ENCODE measurements at places on chromosomes 5 and 9.

- no peaks in the 10 kb centered on the region for H3K27me3 ChIP-seq
- no peak overlapping the region for H3K4me3 ChIP-seq
- H3K36me3 ChIP-seq = peaks cover 2% of the 10 kb centered on the region
- DNase-seq = no peak
- H3K27ac ChIP-seq = peak overlapping the region; percentile 98
Observed at GRCh38 chr5:96718635-96719077, 56.5 kb downstream of the CAST start.

- no peak overlapping the region for H3K27ac ChIP-seq
- no peaks in the 10 kb centered on the region for H3K36me3 ChIP-seq
- no peak for DNase-seq
- no peaks in the 10 kb centered on the region for H3K4me1 ChIP-seq
Observed at GRCh38 chr5:155406815-155407214, 393.3 kb downstream of the KIF4B start.

DNA sequence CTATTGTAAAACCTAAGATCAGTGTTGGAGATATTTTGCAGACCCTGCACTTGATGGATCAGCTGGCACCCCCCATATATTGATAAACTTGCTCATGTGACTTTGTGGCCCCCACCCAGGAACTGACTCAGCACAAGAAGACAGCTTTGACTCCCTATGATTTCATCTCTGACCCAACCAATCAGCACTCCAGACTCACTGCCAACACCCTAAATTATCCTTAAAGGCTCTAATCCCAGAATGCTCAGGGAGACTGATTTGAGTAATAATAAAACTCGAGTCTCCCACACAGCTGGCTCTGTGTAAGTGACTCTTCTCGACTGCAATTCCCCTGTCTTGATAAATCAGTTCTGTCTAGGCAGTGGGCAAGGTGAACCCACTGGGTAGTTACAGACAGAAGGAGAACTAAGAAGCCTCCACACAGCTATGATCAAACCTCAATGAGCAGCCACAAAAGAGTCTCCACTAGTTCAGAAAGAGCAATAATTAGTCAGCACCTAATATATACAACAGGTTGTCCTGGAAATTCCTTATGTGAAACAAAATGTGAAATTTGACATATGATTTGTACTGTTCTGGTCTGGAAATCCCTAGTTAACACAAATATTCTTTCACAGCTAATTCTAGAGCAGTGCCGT lies 52.2 kb downstream of the ACTL7B start:
- H3K27me3 ChIP-seq = no peaks in the 10 kb centered on the region
- DNase-seq = no peak
- no peak overlapping the region for H3K27ac ChIP-seq
- H3K4me1 ChIP-seq = no peaks in the 10 kb centered on the region

DNA sequence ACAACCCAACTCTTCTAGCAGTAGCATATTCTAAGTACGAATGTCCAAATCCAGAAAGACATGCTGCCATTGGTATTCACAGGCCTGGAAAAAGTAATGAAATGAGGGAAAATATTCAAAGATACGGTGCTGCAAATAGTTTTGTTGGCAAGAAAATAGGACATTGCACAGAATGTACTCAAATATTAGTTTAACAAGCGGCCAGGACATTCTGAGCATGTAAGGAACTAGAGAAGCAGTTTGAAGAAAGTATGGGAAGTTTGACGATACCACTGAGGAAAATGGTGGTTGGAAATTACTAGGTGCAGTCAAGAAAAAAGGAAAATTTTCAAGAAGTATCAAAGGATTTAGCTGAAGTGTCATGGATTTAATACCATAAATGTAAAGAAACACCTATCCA lies 468.0 kb upstream of the GRIN3A start:
- no peak overlapping the region for H3K27ac ChIP-seq
- no peaks in the 10 kb centered on the region for H3K4me1 ChIP-seq
- no peak for DNase-seq
- H3K36me3 ChIP-seq = no peaks in the 10 kb centered on the region

DNA sequence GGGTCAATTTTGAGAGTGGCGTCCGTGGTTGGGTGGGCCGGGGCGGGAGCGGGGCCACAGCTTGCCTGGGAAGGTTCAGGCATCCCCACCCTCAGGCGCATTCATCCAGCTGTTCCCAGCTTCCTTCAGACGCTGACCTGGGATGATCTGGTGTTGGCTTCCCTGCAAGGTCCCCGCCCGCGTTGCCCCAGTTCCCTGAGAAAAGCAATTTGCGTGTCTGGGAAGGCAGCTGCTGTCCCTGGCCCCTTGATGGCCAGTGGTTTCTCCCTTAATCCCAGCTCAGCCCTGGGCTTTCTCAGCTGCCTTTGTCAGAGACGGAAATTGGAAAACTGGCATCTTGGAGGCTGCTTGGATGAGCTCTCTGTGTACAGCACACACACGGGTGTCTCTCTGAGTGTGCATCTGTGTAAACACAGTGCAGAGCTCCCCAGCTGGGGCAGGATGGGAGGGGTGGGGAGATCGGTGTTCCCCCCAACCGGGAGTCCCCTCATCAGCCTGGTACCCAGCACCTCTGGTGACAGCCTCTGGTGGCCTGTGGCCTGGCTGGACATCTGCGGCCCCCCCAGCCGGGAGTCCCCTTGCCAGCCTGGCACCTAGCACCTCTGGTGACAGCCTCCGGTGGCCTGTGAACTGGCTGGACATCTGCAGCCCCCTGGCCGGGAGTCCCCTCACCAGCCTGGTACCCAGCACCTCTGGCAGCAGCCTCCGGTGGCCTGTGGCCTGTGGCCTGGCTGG lies 94.0 kb downstream of the COL5A1 start:
- H3K27me3 ChIP-seq = no peaks in the 10 kb centered on the region
- no peak overlapping the region for H3K4me3 ChIP-seq
- H3K4me1 ChIP-seq = no peaks in the 10 kb centered on the region
- H3K36me3 ChIP-seq = no peaks in the 10 kb centered on the region

DNA sequence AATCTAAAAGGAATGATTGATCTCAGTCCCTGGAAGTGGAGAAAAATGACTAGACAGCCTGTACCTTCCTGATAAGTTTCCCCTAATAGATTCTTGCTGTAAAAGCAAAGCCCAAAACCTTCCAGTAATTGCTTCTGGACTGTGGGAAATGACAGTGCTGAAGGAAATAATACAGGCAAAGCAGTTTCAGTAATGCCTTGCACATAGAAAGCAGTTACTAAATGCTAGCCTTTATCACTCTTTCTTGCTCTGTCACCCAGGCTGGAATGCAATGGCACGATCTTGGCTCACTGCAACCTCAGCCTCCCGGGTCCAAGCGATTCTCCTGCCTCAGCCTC lies 50.3 kb downstream of the MAP1B start:
- H3K4me1 ChIP-seq = peaks cover 81% of the 10 kb centered on the region
- H3K27me3 ChIP-seq = no peaks in the 10 kb centered on the region
- H3K27ac ChIP-seq = peak overlapping the region; percentile 41
- no peak for DNase-seq
- H3K4me3 ChIP-seq = no peak overlapping the region
